ENCODE measurements at places on chromosomes 6 and 20.

DNA sequence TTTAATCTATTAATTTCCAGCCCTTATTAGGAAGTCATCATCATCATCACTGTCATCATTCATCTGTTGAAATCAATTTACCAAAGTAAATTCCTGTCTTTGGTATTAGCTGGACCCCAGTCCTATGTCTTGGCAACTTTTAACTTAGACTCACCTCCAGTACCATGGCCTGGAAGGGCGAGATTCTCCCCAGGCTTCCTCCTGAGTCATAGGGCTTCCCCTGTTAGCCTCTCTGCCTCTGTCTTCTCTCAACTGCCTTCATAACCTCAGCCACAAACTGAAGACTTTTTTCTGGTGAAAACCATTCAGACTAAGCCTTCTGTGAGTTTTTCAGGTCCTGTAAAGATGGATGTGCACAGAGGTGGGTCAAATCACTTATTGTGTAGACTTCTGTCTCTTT is 95.0 kb downstream of the NKAIN2 start:
- DNase-seq = no peak

DNA sequence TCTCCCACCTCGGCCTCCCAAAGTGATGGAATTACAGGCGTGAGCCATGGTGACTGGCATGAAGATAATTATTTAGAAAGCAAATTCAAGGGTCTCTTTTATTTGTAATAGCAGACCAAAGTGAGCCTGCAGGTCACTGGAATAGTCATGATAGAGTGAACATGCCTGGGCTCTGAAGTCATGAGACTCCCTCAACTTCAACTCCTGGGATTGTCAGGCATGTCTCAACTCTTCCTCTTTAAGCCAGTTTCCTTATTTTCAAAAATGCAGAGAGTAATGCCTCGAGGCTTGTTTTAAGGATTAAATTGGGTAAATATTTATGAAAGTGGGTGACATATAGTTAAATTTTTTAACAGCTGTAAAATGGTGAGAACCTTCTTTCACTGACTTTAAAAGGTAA is 22.7 kb upstream of the HECA start:
- DNase-seq = no peak

- DNase-seq = no peak
Observed at GRCh38 chr20:64023361-64024140, 12.4 kb upstream of the C20orf204 start.

DNA sequence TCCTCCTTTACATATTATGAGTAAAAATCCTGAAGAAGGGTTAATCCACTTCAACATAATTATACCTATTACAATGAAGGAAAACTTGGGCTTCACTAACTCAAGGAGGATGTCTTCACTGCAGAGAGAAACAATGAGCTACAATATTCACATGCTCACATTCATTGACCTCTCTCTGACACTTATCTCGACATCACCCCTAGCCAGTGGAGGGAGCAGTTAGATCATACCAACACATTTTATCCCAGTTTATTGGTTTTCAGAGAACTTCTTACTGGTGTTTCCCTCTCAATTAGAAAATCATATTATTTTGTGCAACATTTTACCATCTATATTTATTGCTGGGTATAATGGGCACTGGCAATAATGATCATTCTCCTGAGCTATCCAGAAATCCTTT is 646.5 kb downstream of the TENT5A start:
- DNase-seq = no peak

- no peak for DNase-seq
Observed at GRCh38 chr6:163496205-163496604, 81.7 kb downstream of the QKI start.

GRCh38 chr20:62576815-62577489 is 65.4 kb upstream of the SLCO4A1 start:
- no peak for DNase-seq

DNA sequence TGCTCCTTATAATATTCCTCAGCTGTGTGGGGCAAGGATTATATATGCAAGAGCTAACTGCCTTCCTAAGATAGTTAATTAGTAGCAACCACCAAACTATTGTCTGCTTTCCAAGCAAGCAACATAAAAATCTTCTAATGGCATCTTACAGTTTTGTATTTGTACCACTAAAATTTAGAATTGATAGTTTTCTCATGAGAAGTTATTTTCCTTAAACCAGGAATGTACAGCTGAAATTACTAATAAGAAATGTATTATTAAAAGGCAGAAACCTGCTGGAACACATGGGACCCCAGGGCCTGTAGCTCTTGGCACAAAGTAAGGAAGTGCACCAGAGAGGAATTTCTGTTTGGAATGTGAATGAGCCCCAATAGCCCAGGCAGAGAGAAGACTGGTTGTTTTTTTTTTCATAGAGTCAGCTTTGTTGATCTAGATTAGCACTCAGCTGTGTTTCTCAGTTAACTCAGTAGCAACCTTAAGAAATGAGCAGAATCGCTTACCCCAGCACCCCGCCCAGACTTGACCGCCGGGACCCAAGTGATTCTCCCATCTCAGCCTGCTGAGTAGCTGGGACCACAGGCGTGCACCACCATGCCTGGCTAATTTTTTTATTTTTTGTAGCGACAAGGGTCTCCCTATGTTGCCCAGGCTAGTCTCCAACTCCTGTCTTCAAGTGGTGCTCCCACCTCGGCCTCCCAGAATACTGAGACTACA is 2.6 kb downstream of the MGME1 start:
- no peak for DNase-seq

GRCh38 chr6:33812669-33813068 is 8.9 kb upstream of the MLN start:
- no peak for DNase-seq

DNA sequence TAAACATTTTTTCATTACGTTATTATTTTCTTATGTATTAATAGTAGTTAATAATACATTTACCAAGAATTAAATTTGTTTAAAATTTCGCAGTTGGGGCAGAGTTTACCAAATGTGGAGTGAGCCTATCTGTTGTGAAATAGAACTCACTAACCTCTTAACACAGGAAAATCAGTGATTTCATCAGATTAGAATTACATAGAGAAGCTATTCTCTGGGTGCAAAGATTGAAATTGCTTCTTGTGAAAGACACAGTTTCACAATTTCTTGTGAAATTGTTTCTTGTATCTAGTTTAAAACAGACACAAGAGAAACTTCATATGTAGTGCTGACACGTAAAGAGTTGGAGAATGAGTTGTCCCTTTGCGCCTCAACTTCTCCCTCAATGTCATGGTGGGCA is 69.4 kb upstream of the PRL start:
- DNase-seq = no peak

GRCh38 chr6:156427345-156427744 is 349.8 kb upstream of the ARID1B start:
- DNase-seq = no peak

DNA sequence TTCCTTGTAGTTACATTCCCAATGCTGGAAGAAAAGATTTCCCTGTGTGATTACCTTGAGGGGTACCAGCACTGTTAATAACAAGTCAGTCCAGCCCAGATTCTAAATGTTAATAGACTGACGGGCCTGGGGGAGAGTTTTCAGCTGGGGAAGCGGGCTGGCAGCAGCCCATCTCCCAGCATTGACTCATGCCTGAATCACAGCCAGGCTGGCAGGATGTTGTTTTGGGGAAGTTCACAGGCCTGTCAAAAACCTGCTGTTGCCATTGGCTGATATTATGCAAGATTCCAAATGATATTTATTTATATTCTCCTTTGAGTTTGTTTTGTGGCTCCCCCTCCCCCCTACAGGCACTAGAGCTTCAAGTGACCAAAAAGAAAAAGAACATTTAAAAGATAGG is 213.9 kb upstream of the CNR1 start:
- no peak for DNase-seq

DNA sequence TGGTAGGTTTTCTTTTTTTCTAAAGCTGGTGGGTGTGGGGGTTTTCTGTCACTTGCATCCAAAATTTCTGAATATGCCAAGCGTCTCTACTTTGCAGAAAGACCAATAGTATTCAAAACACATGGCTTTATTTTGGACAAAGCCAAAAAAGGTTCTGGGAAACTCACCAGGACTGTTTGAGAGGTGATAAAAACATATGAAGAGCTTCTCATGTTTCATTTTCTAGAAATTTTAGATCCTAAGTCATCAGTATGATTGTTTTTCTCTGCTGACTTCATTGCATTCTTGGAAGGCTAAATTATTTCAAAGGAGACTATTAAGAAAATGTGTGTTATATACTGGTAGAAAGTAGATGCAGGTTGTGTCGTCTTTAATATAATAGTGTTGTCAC is 51.3 kb downstream of the GCLC start:
- DNase-seq = no peak

DNA sequence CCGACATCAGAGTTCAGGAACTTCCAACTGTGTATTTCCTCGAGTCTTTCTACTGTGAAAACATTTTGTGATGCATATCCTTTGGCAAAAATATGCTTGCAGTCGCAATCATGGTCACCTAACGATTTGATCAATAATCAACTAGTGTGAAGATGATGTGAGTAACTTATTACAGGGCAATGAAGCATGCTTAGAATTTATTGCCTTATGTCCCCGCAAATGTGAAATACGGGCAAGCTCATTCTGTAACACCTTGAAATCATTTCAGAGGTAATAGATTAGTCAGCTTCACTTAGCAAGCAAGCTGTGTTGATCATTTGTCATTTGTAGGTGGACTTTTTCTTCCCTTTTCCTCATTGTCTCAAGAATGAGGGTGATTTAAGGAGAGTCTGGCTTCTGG is 67.9 kb upstream of the DOK5 start:
- no peak for DNase-seq

- DNase-seq = no peak
Observed at GRCh38 chr20:56249244-56249955, 868 bp downstream of the MC3R start.

DNA sequence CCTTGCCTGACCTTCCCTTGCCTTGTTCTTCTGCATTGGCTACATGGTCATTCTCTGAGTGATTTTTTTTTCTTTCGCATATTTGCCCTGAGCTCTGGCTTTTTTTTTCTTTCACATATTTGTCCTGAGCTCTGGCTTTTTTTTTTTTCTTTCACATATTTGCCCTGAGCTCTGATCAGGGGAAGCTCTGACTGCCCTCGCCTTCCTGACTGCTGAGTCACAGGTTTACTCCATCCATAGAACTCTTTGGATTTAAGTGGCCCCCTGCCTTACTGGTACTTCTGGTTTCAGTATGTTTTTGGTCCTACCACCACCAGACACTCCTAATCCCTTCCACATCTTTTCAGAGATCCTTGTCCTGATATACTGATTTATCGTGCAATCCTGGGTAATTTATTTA is 201.1 kb downstream of the OGFRL1 start:
- no peak for DNase-seq

- DNase-seq = no peak
Observed at GRCh38 chr20:10508060-10508459, 73.0 kb downstream of the SLX4IP start.

GRCh38 chr6:136412410-136412809 is 122.8 kb upstream of the BCLAF1 start:
- no peak for DNase-seq

GRCh38 chr6:5220443-5220842 is 40.3 kb downstream of the LYRM4 start:
- DNase-seq = no peak

- no peak for DNase-seq
Observed at GRCh38 chr6:9848094-9848493, 566.8 kb downstream of the TFAP2A start.

GRCh38 chr20:6732001-6732447 is 35.5 kb upstream of the BMP2 start:
- DNase-seq = no peak

DNA sequence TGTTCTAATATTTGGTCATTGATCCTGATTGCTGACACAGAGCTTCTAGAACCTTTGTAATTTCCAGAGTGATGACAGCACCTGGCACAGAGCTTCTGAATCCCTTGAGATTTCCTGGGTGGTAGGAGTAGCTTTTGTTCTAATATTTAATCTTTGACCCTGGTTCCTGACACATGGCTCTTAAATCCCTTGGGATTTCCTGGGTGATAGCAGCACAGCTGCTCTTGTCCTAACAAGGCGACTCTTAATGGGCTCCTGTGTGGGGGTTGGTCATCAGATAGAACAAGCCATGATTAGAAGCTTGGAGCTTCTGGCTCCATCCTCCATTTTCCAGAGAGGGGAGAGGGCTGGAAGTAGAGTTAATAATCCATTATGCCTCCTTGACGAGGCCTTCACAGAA is 18.4 kb downstream of the GMPR start:
- no peak for DNase-seq

- DNase-seq = no peak
Observed at GRCh38 chr6:114564302-114564933, 221.6 kb upstream of the HS3ST5 start.

- no peak for DNase-seq
Observed at GRCh38 chr6:43977404-43978111, 149.7 kb downstream of the MRPL14 start.

GRCh38 chr6:127402890-127403617 is 56.1 kb downstream of the KIAA0408 start:
- DNase-seq = no peak

DNA sequence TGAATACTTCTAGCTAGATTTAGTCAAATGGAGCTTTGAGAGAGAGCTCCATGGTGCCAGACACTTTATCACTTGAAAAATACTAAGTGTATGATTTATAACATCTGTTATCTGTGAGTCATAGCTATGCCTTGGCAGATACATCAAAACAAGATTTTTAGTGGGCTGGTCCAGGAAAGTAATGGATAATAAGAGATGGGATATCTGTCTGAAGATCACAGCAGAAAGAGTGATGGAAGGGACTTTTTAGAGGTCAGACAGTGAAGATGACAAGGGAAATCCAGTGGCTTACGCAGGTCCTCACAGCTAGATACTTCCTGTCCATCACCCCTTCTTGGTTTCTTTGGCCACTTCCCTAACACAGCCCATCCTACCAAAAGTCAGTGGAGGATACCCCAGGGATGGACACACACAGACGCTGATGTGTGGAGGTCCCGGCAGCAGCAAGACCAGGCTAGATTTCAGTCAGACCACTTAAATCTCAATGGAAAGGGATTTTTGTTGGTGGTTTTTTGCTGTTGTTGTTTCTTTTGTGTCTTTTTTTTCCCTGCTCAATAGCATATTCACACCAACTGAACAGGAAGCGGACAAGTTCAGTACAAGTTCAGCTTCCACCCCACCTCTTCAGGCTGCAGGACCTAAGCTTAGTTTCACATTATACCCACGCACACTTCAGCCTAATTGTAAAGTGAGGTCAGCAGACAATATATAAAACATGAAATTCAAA is 209.3 kb downstream of the ALDH8A1 start:
- no peak for DNase-seq

DNA sequence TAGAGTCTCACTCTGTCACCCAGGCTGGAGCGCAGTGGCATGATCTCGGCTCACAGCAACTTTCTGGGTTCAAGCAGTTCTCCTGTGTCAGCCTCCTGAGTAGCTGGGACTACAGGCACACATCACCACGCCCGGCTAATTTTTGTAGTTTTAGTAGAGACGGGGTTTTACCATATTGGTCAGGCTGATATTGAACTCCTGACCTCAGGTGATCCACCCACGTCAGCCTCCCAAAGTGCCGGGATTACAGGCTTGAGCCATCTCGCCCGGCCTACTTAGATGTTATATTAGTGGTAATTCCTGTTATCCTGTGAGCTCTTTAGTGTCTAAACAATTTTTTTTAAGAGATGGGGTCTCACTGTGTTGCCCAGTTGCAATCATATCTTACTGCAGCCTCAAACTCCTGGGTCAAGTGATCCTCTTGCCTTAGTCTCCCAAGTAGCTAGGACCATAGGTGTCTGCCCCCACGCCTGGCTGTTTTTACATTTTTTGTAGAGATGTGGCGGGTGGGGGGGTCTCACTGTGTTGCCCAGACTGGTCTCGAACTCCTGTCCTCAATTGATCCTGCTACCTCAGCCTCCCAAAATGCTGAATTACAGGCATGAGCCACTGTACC is 3.9 kb upstream of the C4A start:
- no peak for DNase-seq
